ENCODE measurements at places on chromosomes 4 and X.
A peak's percentile ranks its signal among the peaks of the same experiment; 100 is the strongest.

GRCh38 chr4:150155391-150155790 lies 77.1 kb downstream of the DCLK2 start:
- DNase-seq = no peak

DNA sequence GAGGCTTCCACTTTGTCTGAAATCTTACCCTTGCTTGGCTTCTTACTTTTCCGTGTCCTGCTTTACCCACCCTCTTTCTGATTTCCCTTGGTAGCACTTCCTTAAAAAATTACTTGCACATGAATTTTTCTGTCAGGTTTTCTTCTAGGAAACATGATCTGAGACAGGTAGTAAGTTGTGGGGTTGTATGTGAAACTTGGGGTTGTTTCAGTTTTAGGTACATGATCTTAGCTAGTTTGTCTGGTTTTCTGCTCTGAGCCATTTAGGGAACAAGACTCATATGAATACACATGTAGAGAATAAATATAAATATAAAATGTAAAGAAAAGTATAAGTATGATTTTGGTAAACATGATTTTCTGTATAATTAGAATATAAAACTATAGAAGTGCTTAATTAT lies 17.4 kb upstream of the ARMCX2 start:
- no peak for DNase-seq

DNA sequence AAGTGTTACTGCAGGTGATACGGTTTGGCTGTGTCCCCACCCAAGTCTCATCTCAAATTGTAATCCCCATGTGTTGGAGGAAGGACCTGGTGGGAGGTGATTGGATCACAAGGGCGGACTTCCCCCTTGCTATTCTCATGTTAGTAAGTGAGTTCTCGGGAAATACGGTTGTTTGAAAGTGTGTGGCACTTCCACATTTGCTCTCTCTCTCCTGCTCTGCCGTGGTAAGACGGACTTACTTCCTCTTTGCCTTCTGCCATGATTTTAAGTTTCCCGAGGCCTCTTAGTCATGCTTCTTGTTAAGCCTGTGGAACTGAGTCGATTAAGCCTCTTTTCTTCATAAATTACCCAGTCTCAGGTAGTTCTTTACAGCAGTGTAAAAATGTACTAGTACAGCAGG lies 65.2 kb upstream of the SLC7A11 start:
- no peak for DNase-seq

DNA sequence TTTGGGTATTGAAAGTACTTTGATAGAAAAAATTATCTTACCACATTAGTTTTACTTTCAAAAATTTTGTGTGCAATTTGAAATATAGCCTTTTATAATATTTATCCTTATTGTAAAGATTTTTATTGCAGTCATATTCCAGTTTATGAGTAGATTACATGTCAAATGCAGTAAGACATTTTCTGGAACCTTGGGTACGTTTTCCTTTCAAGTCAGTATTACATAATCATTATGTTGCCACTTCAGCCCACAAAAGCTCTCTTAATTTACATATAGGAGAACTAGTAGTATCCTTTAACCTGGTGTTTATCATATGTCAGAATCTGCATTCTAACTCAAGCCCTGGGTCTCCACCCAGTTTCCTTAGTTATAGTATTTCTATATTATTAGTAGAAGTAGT lies 98.5 kb downstream of the CENPC start:
- no peak for DNase-seq

GRCh38 chr4:32022071-32022470 lies 1301.9 kb downstream of the PCDH7 start:
- DNase-seq = no peak

GRCh38 chrX:24392709-24393108 lies 32.3 kb downstream of the SUPT20HL1 start:
- DNase-seq = no peak

GRCh38 chr4:123517971-123518370 lies 121.4 kb downstream of the SPRY1 start:
- no peak for DNase-seq

GRCh38 chrX:96763608-96764007 lies 79.0 kb downstream of the DIAPH2 start:
- no peak for DNase-seq

- DNase-seq = no peak
Measured at GRCh38 chr4:119244832-119245231, 32.3 kb downstream of the USP53 start.

GRCh38 chrX:1391370-1391706 lies 575 bp downstream of the SLC25A6 start:
- DNase-seq = peak; percentile 97

DNA sequence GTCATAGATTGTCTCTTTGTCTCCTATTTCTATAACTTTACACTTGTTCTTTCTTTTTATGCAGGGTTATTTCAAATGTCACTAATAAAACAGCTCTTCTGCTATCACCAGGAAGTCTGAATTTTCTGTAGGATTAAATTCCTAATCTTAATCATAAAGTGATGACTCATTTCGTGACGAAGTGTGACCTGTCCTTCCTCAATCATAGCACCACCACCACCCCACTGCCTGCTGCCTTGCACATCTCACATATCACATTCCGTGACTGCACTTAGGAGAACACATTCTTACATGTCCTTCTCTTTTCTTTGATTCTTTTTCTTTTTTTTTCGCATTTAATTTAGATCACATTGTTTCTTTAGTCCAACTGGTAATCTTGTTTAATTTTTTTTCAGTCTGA lies 57.7 kb upstream of the UGT2B7 start:
- DNase-seq = no peak

GRCh38 chrX:69314436-69315348 lies 149.4 kb upstream of the PJA1 start:
- DNase-seq = peak; percentile 64

- DNase-seq = no peak
Measured at GRCh38 chr4:62522273-62522672, 1322.1 kb downstream of the ADGRL3 start.

DNA sequence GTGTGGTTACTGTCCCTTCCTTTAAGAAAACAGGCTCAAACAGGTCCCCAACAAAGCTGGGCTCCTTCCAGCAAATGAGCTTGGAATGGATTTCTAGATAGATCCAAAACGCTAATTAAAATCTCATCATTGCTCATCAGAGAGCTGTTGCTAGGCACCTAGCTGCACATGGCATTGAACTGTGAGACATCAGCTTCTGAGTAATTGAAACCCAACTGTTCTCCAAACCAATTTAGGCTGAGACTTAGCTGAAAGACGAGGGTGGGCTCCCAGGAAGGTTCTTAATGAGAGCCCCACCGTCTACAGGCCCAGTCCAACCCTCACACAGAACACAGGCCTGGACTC lies 59.1 kb downstream of the FAM184B start:
- DNase-seq = peak; percentile 14

GRCh38 chr4:4685810-4686795 lies 144.3 kb upstream of the STX18 start:
- no peak for DNase-seq

DNA sequence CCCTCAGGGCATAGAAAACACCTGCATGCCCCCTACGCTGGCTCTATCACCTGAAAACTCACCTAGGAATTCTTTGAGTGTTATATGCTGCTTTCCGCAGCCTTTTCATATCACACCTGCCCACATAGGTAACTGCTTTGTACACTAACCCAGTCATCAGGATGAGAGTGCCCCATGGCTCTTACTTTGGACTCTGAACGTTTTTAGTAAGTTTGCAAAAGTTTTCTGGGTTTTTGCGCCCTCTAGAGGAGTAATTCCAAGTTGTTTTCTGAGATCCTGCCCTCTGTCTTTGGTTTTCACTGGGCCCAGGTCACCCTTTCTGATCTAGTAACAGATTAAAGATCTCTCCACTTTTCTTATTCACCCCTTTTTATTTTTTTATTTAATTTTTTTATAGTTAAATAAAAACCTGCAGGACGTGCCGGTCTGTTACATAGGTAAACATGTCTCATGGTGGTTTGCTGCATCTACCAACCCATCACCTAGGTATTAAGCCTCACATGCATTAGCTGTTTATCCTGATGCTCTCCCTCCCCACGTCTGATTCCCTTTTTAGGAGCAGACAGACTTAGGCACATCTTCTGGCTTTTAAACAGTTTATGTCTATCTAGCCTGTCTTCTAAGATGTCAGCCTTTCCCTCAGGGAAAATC lies 139.2 kb downstream of the NWD2 start:
- DNase-seq = peak; percentile 66

GRCh38 chr4:5796976-5797375 lies 86.0 kb downstream of the EVC start:
- DNase-seq = no peak
